ENCODE measurements at places on chromosomes 4 and X.

- DNase-seq = peak; percentile 93
Observed at GRCh38 chr4:81164623-81165416, 50.2 kb downstream of the PRKG2 start.

DNA sequence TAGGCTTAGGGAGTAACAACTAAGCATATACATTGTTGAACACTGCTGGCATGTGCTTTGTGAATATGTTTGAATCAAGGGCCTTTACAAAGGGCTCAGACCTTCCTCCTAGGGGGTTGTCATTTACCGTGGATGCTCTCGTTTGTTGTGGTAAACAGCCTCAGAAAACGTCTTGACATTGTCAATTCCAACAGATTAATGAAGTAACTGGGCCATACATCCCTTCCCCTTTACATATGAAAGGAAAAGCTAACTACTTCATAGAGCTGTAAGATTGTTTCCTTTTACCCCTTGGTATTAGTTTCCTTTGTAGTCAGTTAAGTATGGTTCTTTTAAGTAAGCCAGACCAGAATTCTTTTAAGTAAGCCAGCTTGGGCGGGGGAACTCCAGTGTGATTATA, 42.9 kb downstream of the FAT4 start:
- DNase-seq = no peak

DNA sequence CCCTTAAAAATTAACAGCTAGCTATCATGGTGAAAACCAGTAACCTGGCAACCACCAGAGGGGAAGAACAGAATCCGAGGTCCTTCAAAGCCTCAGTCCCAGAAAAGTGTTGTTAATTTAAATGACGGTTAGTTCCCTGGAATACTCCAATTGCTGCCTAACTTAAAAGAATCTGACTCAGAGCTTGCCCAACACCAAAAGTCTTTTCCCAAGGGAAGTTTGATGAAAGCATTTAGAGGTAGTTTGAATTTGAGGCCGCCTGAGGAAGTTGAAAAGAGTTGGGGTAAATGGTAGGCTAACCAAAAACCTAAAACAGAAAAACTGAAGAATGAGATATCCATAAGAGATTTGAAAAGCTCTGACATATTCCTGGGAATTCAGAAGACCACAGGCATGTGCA, 46.6 kb downstream of the IL13RA2 start:
- no peak for DNase-seq

DNA sequence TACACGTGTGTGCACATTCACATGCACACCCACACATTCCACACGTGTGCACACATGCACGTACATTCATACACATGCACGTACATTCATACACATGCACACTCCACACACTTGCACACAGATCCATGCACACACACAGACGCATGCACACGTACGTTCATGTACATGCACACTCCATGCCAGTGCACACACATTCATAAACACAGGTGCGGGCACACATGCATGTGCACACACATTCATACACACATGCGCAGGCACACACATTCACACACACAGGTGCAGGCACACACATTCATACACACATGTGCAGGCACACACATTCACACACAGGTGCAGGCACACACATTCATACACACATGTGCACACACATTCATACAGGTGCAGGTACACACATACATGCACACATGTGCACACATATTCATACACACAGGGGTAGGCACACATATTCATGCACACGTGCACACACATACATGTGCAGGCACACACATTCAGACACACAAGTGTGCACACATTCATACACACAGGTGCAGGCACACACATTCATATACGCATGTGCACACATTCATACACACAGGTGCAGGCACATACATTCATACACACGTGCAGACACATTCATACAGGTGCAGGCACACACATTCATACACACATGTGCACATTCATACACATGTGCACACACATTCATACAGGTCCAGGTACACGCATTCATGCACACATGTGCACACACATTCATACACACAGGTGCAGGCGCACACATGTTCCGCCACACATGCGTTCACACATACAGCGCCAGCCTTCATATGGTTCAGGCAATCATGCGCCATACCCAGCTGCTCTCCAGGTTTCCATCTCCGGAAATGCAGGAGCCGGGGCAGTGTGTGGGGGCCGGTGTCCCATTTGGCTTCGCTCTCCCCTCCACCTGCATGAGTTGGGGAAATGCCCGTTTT, 124.8 kb downstream of the HMX1 start:
- DNase-seq = no peak

- no peak for DNase-seq
Observed at GRCh38 chr4:24315056-24315455, 269.3 kb downstream of the DHX15 start.

DNA sequence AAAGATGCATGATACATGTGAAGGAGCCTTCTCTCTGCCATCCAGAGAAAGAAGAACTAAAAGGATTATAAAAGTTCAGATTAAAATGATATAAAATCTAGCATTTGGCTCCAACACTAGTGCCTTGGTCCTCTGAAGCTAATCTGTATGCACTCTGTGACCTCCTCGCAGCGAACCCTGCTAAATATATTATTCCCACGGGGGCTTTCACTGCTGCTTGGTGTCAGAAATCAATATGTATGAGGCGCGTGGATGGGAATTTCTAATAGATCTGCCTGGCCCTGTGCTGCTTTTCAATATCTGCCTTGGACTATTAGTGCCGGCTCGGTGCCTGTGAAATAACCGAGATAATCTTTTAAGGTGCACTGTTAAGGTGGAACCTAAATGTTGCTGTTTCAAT, 69.7 kb downstream of the CXXC4 start:
- DNase-seq = no peak

- peak; percentile 40 for DNase-seq
Observed at GRCh38 chr4:88442689-88443191, 14.2 kb upstream of the HERC5 start.

DNA sequence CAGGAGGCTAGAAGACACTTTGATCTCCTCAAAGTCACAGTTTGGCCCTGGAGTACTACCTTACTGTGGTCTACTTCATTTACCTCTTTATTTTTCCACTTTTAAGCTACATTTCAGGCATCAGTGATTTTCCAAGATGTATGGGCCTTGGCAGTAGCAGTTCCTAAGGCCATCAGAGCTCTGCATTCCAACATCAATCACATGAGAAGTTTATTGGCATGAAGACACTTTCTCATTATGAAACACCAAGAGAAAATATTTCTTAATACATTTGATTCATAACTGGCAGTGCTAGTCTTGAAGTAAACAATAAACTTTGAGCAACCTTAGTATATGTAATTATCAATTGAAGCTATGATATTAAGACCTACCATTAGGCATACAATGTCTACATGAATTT, 178.1 kb downstream of the IL15 start:
- DNase-seq = no peak

DNA sequence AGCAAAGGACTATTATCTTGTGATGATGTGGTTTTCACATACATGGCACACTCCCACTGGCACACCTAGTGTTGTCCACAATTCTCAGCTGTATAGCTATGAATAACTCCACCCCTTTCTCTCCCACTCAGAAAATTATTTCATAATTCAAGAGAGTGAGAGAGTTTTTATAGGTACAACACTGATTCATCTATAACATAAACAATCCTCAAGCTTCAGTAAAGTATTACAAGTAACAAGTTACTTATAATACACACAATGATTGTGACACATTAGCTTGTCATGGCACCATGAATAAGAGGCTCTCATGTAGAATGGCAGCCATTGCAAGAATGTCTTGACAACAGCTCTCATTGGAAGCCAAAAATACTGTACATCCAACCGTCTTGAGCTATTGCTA, 43.9 kb downstream of the RAB40A start:
- peak; percentile 20 for DNase-seq

- no peak for DNase-seq
Observed at GRCh38 chr4:181437895-181438294, 805.3 kb upstream of the TENM3 start.

DNA sequence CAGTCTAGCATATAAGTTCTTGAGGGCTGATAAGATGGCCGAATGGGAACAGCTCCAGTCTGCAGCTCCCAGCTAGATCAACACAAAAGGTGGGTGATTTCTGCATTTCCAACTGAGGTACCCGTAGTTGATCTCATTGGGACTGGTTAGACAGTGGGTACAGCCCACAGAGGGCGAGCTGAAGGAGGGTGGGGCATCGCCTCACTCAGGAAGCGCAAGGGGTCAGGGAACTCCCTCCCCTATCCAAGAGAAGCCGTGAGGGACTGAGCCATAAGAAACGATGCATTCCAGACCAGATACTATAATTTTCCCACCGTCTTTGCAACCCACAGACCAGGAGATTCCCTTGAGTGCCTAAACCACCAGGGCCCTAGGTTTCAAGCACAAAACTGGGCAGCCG, 109.0 kb downstream of the RPS6KA6 start:
- DNase-seq = no peak

GRCh38 chrX:34379891-34380290, 247.8 kb upstream of the FAM47A start:
- no peak for DNase-seq
